ENCODE measurements at places on chromosomes 7 and 10.

DNA sequence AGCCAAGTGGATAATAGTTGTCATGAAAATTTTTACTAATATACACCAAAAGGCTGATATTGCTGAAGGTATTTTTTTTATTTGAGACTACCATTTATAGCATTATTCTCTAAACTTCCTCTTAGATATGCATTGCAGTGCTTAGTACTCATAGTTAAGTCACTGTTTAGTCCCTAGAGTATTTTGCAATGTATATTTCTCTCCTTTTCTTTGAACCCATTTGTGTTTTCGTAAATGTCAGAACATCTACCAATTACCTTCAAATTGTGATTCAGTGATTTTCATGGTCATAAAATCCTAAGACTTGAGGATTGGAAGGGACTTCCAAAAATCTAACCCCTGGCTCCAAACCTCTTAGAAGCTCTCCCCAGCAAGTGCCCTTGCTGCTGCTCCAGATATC lies 21.5 kb upstream of the CYP26C1 start:
- no peak for DNase-seq

- DNase-seq: no peak
Measured at GRCh38 chr7:92849322-92849721, 12.9 kb upstream of the CDK6 start.

GRCh38 chr7:32507414-32507813 lies 12.1 kb downstream of the AVL9 start:
- no peak for DNase-seq

DNA sequence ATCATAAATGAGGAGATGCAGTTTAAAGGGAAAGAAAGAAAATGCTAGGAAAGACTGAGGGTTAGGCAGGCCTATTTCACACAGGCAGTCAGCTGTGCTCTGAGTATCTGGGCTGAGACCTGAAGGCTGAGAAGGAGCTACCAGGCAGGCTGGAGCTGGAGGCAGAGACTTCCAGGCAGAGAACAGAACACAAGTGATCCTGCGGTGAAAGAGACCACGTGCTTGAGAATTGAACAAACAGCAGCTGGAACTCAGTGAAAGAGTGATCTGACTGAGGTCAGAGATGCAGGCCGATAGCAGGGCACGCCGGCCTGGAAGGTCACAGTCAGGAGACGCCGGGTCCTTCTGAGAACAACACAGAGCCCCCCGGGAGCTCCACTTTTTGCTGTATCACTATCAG lies 147.8 kb downstream of the ADAM12 start:
- no peak for DNase-seq

GRCh38 chr10:86289577-86289868 lies 77.1 kb downstream of the GRID1 start:
- DNase-seq: no peak

GRCh38 chr10:78777867-78778266 lies 290.9 kb upstream of the ZMIZ1 start:
- no peak for DNase-seq

DNA sequence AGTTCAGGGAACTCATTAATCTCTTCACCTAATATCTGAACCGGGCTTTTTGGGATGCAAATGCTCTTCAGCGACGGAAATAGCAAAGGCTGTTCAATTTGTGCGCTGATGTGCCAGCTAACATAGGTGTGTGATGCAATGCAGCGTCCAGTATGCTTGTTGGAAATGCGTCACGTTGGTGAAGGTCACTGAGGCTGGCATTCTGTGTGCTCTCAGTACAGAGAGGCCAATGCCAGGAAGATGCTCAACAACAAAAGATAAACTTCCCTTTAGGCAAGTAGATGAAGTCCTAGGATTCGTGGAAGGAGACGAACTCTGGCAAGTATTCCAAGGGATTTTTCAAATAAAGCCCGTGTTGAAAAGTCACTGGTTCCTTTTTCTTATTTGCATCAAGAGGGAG lies 649.5 kb upstream of the MKI67 start:
- no peak for DNase-seq

GRCh38 chr10:62015994-62016393 lies 114.5 kb downstream of the ARID5B start:
- no peak for DNase-seq

DNA sequence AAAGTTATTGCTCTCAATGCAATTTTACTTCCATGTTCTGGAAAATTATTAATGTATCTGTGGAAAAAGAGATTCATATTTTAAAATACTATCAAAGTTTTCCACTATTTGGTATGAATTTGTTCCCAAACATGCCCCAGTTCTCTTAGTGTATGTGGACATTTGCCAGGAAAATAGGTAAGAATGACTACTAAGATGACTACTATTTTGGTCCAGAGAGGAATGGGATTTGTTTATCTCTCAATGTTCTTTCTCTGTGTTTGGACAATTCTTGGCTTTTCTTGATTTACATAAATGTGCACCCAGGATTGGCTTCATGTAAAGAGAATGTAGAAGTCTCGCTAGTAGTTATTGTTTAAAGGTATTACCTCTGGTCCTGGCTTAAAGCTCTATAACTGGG lies 60.3 kb upstream of the POT1 start:
- DNase-seq: no peak

- no peak for DNase-seq
Measured at GRCh38 chr10:43427166-43427825, 9.6 kb upstream of the ZNF487 start.

DNA sequence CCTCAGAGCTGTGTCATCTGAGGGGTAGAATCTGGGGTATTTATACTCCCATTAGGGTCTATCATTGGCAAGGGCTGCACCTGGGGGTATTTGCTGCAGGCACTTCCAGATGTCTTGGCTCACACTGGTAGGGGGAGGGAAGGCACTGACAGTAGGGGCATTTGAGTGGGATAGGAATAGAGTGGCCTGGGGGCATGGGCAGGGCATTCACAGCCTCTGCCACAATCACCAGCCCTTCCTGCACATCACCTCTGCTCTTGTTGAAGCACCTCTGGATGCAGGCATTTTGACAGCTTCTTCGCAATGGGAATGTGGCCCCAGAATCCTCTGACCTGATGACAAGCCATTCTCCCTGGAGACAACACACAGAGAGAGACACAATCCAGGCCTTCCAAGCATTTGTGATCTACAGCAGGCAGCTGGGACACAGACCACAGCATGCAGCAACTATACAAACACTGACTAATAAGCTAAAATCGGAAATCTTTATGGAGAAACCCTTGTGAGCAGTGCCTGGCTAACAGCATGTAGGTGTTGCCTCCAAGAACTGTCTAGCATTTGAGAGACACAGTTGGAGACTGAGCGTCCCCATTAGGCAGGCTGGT lies 178.5 kb downstream of the KCNMA1 start:
- DNase-seq: no peak

- no peak for DNase-seq
Measured at GRCh38 chr7:45985902-45986301, 64.8 kb upstream of the IGFBP3 start.

- no peak for DNase-seq
Measured at GRCh38 chr7:54940748-54941147, 78.1 kb upstream of the EGFR start.

DNA sequence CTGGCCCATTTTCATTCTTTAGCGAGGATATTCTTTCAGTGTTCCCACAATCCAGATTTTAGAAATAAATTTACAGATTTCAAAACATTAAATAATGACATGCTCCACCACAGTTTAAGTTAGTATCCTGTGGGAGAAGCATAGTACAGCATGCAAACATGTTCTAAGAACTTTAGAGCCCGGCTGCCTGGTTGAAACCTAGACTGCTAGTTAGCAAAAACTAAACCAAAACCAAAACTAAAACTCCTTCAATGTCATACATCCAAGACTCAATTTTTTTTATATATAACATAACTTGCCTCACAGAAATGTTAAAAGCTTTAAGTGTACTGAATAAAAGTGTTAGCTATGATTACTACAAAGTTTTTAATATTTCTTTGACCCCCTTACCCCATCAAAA lies 17.0 kb downstream of the TRA2A start:
- DNase-seq: no peak

- DNase-seq: no peak
Measured at GRCh38 chr7:57416601-57417358, 33.2 kb upstream of the ZNF716 start.

GRCh38 chr10:2023687-2024086 lies 286.4 kb upstream of the ADARB2 start:
- DNase-seq: no peak

DNA sequence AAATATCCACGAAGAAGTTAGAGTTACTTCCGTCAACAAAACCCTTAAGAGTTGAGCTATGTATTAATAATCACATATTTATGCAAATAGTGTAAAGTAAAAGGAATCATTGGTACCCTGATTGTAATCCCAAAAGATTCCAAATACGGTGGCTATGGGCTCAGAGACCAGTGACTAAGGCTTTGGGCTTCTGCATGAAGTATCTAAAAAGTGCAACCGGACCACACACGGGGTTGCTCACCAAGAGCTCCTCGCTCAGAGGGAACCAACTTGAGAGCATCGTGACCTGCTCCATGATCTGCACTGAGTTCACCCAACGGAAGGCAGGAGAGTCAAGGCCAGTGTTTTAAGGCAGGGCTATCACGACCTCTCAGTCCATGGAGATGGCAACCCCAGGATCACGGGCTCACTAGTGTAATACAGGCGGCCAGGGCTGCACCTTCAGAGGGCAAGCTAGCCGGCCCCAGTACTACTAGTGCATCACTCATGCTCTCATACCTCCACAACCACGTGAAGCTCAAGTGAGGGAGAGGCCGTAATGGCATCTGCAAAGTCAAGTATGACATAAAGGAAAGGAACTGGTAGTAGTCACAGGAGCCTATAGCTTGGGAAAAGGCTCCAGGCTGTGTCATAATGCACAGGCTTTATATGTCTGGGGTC lies 77.1 kb upstream of the CAMK2B start:
- no peak for DNase-seq

DNA sequence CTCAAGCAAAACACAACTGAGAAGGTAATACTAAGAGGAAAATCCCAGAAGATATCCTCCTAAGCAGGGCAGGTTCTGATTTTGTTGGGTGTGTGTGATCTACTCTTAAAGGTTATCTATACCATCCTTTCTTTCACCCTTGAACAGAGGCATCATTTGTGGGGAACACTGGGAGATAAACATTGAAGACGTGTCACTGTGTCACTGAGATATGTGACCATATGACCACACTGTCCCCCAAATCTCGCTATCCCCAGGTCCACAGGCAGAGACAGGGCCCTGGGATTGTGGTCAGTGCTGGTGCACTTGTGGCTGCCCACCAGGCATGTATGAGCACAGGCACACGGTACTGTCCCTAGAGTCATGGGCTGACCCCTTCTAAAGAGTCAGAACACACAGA lies 30.0 kb downstream of the TECTB start:
- DNase-seq: no peak

- DNase-seq: no peak
Measured at GRCh38 chr10:6647811-6648526, 67.9 kb upstream of the PRKCQ start.

DNA sequence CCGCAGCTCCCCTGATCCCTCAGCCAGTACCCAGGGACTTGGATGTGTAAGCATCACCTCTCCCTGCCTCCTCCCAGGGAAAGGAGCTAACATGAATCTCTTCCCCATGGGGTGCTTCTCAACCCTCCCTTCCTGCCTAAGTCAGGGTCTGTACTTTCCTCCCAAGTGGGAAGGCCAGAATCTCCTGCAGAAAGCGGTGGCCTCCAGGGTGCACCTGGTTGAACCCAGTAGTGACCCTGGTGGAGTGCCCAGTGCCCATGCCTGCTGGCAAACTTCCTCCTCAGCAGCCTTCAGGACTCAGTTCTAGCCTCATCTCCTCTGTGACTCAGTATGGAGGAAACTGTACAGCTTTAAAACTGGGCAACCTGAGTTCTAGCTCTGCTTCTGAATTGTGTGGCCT lies 2.8 kb upstream of the LOXL4 start:
- no peak for DNase-seq

GRCh38 chr7:48525736-48526732 lies 354.8 kb downstream of the ABCA13 start:
- DNase-seq: no peak

All from NCI-H1694 (cell line).